ENCODE measurements at places on chromosomes 12 and 14.

DNA sequence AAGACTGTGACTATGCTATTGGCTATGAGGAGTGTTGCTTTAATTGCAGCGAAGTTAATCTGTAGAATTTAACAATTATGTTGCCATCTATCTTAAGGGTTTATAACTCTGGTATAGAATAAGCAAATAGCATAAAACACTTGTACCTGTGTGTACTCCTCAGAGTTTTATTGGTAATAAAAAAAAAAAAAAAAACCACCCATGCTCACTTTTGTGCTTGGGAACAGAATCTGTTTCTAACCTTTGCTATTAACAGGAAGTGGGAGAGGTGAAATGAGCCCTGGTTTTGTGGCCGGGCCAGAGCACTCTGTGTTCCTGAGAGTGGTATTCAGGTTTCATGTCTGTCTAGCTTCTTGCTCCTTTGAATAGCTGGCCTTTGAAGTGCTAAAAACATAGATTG lies 53.1 kb downstream of the PDE3A start:
- DNase-seq, result no peak

DNA sequence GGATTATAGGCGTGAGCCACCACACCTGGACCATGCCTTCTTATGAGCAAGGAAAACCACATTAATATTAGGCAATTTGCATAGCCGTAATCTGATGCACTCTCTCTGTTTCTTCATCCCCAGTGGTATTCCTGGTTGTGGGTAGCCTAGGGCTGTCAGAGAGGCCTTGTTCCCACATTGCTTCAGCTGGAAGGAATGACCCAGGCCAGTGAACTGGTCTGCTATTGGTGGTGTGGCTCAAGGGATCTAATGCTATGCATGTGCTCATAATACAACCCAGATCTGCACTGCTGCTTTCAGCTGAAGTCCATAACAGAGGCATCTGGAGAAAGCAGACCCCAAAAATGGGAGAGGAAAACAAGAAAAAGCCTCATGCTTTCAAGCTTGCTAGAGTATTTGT lies 33.1 kb upstream of the G2E3 start:
- DNase-seq, result no peak

- DNase-seq, result no peak
Observed at GRCh38 chr14:31560759-31561154, 447 bp upstream of the NUBPL start.

- DNase-seq, result no peak
Observed at GRCh38 chr12:97414855-97415254, 47.7 kb upstream of the RMST start.

GRCh38 chr12:42608196-42608825 lies 18.8 kb upstream of the PRICKLE1 start:
- DNase-seq, result no peak

GRCh38 chr12:93594766-93595311 lies 22.4 kb downstream of the SOCS2 start:
- DNase-seq, result no peak

DNA sequence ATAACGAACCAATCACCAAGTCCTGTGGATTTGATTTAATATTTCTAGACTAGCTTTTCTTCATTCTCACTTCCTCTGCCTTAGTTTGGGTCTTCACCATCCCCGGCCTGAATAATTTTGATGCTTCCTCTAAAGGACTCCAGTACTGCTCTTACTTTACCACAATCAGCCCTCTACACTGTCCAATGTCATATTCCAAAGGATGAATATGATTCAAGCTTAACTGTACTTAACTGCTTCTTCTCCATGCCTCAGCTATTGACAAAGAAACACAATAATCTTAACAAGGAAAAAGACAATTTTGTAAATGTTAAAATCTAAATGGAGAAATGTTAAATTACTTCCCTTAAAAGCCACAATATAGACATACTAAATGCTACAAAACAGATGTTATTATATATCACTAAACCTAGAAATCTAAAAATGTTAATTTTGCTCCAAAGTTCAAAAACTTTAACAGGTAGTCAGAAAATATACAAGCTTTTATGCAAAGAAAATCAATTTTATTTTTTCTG lies 70.2 kb downstream of the STXBP6 start:
- DNase-seq, result no peak

DNA sequence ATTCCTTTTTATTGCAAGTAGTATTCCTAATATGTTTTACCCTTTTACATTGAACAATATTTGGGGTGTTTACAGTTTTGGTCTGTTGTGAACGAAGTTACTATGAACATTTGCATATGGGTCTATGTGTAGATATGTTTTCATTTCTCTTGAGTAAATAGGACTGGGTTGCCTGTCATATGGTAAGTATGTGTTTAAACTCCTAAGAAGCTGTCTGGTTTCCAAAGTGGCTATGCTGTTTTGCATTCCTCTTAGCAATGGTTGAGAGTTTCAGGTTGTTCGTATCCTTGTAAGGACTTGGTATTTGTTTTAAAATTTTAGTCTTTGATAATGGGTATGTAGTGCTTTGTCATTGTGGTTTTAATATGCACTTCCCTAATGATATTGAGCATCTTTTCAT lies 6.3 kb downstream of the METAP2 start:
- no peak for DNase-seq

GRCh38 chr12:89247967-89248366 lies 104.3 kb downstream of the DUSP6 start:
- no peak for DNase-seq

GRCh38 chr12:62898526-62898925 lies 36.4 kb downstream of the PPM1H start:
- DNase-seq, result no peak

GRCh38 chr14:63905370-63905769 lies 52.6 kb downstream of the SYNE2 start:
- DNase-seq, result no peak

DNA sequence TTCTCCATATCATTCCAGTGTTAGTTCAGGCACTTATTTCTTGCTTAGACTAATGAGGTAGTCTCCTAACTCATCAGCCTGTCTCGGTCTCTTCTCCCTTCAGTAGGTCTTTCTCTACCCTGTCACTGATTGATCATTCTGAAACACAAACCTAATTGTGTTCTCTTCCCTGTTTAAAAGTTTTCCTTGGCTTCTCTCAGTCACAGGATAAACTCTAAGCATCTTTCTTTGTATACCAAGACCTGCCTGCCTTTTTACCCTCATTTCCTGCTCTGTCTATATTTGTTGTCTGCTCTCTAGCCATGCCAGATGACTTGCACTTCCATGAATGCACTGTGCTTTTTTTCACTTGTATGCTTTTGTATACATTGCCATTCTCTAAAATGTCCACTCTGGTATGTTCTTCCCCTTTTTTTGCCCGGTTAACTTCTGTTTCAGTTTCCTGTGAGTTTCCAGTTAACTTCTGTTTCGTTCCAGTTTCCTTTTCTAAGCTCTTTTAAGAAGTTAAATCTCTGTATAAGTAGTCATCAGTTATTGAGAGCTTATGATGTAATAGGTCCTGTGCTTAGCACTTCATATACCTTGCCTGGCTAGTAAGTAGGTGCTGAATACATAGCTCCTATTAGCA lies 12.8 kb downstream of the DIP2B start:
- DNase-seq, result no peak

DNA sequence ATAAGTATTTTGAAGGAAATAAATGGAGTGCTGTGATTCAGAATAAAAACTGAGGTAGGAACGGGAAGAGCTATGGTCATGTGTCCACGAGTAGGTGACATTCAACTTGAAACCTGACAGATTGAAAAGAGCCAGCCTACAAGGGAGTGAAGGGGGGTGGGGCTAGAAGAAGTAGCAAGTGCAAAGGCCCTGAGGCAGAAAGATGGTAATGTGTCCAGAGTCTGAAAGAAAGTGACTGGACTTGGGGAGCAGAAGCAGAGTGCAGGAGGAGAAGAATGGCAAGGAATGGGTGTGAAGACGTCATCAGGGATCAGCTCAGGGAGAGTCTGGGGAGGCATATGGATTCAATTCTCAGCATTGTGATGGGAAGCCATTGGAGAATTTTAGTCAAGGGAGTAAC lies 13.7 kb downstream of the PLXNC1 start:
- DNase-seq, result no peak

GRCh38 chr12:110856542-110856941 lies 9.8 kb downstream of the CCDC63 start:
- DNase-seq, result no peak

GRCh38 chr14:75888945-75889344 lies 92.8 kb downstream of the TGFB3 start:
- DNase-seq, result no peak

- no peak for DNase-seq
Observed at GRCh38 chr12:71900091-71900490, 38.6 kb upstream of the TPH2 start.

GRCh38 chr14:70988452-70988851 lies 81.2 kb downstream of the PCNX1 start:
- DNase-seq, result peak; percentile 15

- DNase-seq, result no peak
Observed at GRCh38 chr12:47270782-47271664, 191.3 kb upstream of the AMIGO2 start.

Data from activated effector memory CD4-positive, alpha-beta T cell treated with Interleukin-2 at 50 U/mL for 16 hours (primary cell).